ENCODE measurements at places on chromosomes 1 and 21.

GRCh38 chr1:174946031-174946430 is 53.7 kb upstream of the CACYBP start:
- H3K36me3 ChIP-seq: no peaks in the 10 kb centered on the region
- no peaks in the 10 kb centered on the region for H3K4me1 ChIP-seq
- DNase-seq: no peak
- no peaks in the 10 kb centered on the region for H3K27me3 ChIP-seq
- H3K4me3 ChIP-seq: no peak overlapping the region
- H3K27ac ChIP-seq: no peak overlapping the region

- H3K27ac ChIP-seq: no peak overlapping the region
- no peak overlapping the region for H3K4me3 ChIP-seq
- no peaks in the 10 kb centered on the region for H3K36me3 ChIP-seq
- no peaks in the 10 kb centered on the region for H3K27me3 ChIP-seq
- DNase-seq: no peak
Observed at GRCh38 chr1:198841477-198841876, 202.6 kb downstream of the PTPRC start.

- no peaks in the 10 kb centered on the region for H3K27me3 ChIP-seq
- H3K36me3 ChIP-seq: no peaks in the 10 kb centered on the region
- no peaks in the 10 kb centered on the region for H3K4me1 ChIP-seq
- H3K4me3 ChIP-seq: no peak overlapping the region
Observed at GRCh38 chr1:74570797-74571492, 58.5 kb upstream of the LRRC53 start.

GRCh38 chr1:186681801-186682200 is 1.6 kb upstream of the PTGS2 start:
- no peaks in the 10 kb centered on the region for H3K27me3 ChIP-seq
- no peak for DNase-seq
- H3K36me3 ChIP-seq: no peaks in the 10 kb centered on the region
- no peaks in the 10 kb centered on the region for H3K4me1 ChIP-seq

DNA sequence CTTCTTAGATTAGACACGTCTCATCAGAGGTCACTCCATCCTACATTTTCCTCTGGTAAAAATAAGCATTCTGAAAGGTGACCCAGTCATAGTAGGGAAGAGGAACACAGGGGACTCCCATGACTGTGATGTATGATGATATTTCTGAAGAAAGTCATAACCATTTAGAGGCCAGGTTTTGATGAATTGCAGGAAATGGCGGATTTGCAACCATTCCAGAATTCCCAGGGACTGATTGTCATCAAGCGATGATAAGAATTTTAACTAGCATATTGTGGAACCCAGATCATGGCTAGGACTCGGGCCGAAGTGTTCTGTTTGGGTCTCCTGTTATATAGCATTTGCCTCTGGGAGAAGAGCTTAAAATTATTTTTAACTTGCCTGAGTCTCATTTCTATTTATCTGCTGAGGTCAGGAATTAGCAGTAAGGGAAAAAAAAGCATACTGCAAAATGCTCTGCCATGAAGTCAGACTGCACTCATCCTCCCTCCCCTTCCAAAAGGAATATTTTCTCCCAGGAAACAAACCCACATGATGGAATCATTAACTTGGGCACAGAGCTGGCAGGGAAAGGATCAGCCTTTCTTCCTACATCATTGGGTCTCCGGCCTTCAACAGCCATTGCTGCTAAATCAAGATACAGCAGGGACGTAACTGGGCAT is 286.7 kb downstream of the HLX start:
- no peak overlapping the region for H3K4me3 ChIP-seq
- no peaks in the 10 kb centered on the region for H3K36me3 ChIP-seq
- DNase-seq: no peak
- peaks cover 22% of the 10 kb centered on the region for H3K4me1 ChIP-seq
- no peak overlapping the region for H3K27ac ChIP-seq

- no peak overlapping the region for H3K27ac ChIP-seq
- no peaks in the 10 kb centered on the region for H3K4me1 ChIP-seq
- H3K4me3 ChIP-seq: no peak overlapping the region
- DNase-seq: no peak
Observed at GRCh38 chr1:201357636-201358348, 19.7 kb downstream of the TNNT2 start.

- H3K36me3 ChIP-seq: no peaks in the 10 kb centered on the region
- no peak overlapping the region for H3K4me3 ChIP-seq
- DNase-seq: no peak
- H3K4me1 ChIP-seq: no peaks in the 10 kb centered on the region
- no peaks in the 10 kb centered on the region for H3K27me3 ChIP-seq
- no peak overlapping the region for H3K27ac ChIP-seq
Observed at GRCh38 chr1:89503690-89504089, 20.9 kb upstream of the LRRC8B start.

DNA sequence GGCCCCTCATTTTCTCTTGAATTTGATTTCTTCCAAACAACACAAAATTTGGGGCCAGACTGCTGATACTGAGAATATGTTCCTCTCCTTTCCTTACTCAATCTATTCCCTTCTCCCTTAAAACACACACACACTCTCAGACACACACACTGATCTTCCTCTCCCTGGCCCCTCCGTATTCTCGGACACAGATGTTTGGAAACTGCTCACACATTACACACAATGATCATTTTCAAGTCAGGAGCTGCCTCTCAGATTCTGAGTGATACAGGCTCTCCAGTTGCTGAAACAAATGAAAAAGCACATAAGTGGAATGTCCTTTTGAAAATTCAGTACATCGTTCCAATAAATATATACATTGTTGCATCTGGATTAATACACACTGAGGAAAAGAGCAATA is 161.3 kb downstream of the CLEC20A start:
- no peaks in the 10 kb centered on the region for H3K4me1 ChIP-seq
- no peaks in the 10 kb centered on the region for H3K36me3 ChIP-seq
- no peaks in the 10 kb centered on the region for H3K27me3 ChIP-seq

DNA sequence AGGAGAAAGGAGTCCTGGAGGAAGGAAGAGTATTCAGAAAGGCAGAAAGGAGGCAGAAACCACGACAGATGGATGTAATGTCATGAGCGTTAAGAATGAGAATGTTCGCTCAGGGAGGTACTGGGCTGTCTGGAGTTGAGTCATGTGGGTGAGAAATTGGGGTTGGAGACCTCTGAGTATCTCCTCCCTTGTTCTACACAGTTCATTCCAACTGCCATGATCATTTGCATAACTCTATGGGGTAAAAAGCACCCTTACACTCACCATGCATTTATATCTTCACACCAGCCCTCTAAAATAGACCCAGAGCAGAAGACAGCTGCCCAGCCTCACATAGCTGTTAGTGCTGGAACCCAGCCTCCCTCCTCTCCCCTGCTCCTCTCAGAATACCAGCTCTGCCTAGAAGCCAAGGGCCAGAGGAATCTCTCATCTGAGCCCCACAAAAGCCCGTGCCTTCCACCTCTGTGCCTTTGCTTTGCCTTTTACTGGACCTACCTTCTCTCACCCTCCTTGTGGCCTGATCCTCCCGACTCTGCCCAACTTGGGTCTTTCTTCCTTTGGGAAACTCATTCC is 85.2 kb downstream of the BEND5 start:
- no peaks in the 10 kb centered on the region for H3K27me3 ChIP-seq
- no peak overlapping the region for H3K4me3 ChIP-seq
- no peak overlapping the region for H3K27ac ChIP-seq
- no peaks in the 10 kb centered on the region for H3K4me1 ChIP-seq
- H3K36me3 ChIP-seq: no peaks in the 10 kb centered on the region

GRCh38 chr21:31497914-31498313 is 153.9 kb upstream of the TIAM1 start:
- no peaks in the 10 kb centered on the region for H3K27me3 ChIP-seq
- no peak overlapping the region for H3K4me3 ChIP-seq
- H3K27ac ChIP-seq: no peak overlapping the region
- no peak for DNase-seq
- H3K4me1 ChIP-seq: no peaks in the 10 kb centered on the region

DNA sequence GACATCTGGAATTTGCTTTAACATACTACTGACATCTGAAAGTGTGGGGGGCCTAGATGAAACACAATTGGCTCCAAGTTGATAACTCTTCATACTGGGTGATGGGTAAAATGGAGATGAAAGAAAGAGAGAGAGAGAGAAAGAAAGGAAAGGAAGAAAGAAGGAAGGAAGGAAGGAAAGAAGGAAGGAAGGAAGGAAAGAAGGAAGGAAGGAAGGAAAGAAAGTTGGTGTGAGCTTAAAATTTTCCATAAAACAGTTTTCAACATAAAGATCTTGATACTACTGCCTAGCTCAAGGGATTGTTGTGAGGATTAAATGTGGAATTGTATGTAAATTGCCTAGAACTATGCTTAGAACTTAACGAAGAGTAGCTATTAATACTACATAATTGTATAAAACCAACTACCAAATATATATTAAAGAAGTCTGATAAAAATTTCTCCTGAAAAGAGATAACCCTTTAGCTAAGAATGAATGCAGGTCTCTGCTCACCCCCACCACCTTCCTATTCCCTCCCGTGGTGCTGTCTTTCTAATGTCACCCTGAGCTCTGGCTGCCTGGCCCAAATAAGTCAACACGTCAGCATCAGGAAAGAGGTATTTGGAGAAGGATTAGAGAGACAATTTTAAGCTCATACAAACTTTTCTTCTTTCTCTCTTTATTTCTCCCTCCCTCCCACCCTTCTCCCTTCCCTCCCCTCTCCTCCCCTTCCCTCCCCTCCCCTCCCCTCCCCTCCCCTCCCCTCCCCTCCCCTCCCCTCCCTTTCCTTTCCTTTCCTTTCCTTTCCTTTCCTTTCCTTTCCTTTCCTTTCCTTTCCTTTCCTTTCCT is 89.3 kb upstream of the SGIP1 start:
- no peaks in the 10 kb centered on the region for H3K36me3 ChIP-seq
- no peak for DNase-seq
- H3K27me3 ChIP-seq: no peaks in the 10 kb centered on the region
- no peak overlapping the region for H3K27ac ChIP-seq
- H3K4me3 ChIP-seq: no peak overlapping the region

DNA sequence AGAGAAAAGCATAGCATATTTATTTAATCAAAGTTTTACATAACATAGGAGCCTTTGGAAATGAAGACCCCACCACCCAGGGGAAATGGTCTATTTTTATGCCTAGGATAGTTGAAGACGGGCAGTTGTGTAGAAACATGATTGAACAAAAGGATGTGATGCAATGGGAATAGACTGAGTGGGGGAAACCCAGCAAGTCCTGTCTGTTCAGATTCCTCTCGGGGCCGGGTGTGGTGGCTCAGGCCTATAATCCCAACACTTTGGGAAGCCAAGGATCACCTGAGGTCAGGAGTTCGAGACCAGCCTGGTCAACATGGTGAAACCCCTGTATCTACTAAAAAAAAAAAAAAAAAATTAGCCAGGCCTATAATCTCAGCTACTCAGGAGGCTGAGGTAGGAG is 298.3 kb downstream of the MATN1 start:
- no peaks in the 10 kb centered on the region for H3K4me1 ChIP-seq
- H3K36me3 ChIP-seq: no peaks in the 10 kb centered on the region
- no peak overlapping the region for H3K27ac ChIP-seq
- no peak overlapping the region for H3K4me3 ChIP-seq
- DNase-seq: no peak
- no peaks in the 10 kb centered on the region for H3K27me3 ChIP-seq

DNA sequence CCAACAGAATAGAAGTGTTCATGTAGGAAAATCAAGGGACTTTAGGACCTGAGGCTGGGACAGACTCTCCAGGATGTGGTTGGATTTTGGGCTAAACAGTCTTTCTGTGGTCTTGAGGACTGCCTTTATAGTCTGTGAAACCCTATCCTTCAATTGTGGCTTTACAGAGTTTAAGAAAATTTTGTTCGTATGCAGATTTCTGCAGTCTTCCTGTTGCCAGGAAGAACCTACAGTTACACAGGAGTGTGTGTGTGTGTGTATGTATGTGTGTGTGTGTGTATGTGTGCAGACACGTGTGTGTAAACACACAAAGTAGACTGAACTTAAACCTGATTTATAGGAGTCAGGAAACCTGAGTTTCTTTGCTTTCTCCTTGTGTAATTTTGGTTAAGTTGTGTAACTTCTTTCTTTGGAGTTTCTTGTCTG is 22.8 kb downstream of the NEK7 start:
- peaks cover 70% of the 10 kb centered on the region for H3K4me1 ChIP-seq
- H3K27me3 ChIP-seq: no peaks in the 10 kb centered on the region
- no peaks in the 10 kb centered on the region for H3K36me3 ChIP-seq
- DNase-seq: no peak

DNA sequence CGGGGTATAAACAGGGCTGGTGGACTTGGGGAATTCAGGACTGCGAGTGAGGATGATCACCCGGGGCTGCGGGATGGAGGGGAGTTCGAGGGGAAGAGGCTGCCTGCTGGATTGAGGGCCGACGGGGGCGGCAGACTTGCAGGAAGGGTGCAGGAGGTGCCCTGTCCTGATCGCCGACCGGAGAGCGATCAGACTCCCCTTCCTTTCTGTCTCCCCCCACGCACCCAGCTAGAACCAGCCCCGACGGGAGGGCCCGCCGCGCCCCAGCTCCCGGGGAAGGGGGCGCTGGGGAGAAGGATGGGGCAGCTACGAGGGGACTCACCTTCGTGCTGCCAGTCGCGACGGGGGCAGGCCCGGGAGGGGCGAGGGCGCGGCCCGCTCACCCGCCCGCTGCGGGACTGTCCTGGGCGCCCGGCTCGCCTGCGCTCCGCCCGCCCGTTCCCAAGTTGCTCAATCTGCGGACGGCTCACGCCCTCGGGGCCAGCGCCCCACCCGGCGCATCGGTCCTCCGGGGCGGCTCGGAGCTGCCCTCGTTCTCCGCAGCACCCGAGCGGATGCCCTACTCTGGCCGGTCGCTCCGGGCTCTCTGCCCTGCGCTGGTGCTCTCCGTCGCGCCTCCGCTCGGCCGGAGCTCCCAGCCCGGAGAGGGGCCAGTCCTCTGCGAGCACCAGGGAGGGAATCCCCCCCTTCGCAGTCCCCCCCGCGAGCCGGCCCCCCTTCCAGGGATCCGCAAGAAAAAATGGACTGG is at the start of gene RSPO1:
TSS of gene RSPO1 (minus strand) at position 649 of the 748 bp plus-strand sequence. CDS start 5,231 bp downstream, outside the sequence.
- H3K36me3 ChIP-seq: no peaks in the 10 kb centered on the region
- no peak within 1 kb of the TSS for H3K27ac ChIP-seq
- no peaks in the 10 kb centered on the region for H3K4me1 ChIP-seq
- no peak within 1 kb of the TSS for H3K4me3 ChIP-seq
- H3K27me3 ChIP-seq: peaks cover 57% of the 10 kb centered on the region

DNA sequence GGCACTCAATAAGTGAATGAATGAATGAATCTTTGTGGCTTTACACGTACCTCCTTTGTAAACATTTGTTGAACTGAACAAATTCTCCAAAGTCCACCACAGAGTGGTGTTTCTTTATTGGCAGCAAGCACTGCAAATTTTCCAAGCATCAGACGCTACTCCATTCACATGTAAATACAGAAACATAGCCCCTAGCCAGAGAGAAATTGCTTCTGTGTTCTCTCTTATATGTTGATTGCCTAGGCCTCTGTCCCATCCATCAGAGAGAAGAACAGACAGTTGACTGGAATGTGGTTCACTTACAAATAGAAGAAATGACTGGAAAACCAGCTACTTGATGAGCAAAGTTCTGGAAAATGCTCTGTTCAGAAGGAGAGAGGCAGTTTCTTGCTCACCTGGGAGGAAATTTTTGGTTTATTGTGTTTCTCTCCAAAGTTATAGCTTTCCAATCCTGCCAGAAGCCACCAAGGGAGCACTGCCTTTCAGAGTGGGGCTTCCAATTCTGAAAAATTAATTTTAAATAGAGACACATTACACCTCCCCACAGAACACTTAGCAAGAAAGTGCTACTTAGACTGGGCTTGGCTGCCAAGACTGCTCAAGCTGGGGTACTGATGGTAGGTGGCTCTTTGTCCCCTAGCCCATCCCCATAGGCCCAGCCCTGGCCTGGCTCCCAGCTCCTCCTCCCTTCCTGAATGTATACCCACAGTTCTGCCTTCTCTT is 18.1 kb upstream of the KIRREL1 start:
- H3K27me3 ChIP-seq: peaks cover 4% of the 10 kb centered on the region
- no peak overlapping the region for H3K4me3 ChIP-seq
- no peaks in the 10 kb centered on the region for H3K4me1 ChIP-seq
- no peak for DNase-seq
- H3K27ac ChIP-seq: no peak overlapping the region
- H3K36me3 ChIP-seq: no peaks in the 10 kb centered on the region

All from adrenal gland (tissue), 19 donors.